ENCODE measurements at places on chromosomes 7 and 10.

GRCh38 chr7:64887756-64888508 lies 15.1 kb upstream of the ZNF273 start:
- no peak for DNase-seq

- DNase-seq = no peak
Observed at GRCh38 chr7:121451367-121452094, 55.4 kb upstream of the FAM3C start.

- no peak for DNase-seq
Observed at GRCh38 chr10:51585742-51586141, 113.7 kb downstream of the CSTF2T start.

GRCh38 chr10:106559442-106559841 lies 605.1 kb downstream of the SORCS1 start:
- no peak for DNase-seq

DNA sequence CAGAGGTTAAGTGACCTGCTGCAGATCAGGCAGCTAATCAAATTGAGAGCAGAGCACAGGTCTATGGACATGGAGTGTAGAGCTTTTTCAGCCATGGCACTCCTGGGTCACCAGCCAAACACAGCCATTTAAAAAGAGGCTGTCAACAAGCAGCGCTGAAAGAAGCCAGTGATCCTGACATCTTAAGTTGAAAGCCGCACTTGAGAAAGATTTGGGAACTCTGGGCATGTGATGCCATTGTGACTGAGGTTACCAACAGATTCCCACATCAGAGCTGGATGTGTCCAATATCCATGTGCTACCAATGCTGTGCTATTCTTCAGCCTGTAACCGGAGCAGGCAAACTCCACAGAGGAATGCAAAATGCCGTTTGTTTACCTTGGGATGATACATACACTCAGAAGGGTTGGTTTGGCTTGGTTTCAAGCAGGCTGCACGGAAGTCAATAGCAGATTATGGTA lies 56.2 kb upstream of the ABLIM1 start:
- no peak for DNase-seq

GRCh38 chr10:116915340-116915739 lies 66.0 kb downstream of the ENO4 start:
- no peak for DNase-seq

DNA sequence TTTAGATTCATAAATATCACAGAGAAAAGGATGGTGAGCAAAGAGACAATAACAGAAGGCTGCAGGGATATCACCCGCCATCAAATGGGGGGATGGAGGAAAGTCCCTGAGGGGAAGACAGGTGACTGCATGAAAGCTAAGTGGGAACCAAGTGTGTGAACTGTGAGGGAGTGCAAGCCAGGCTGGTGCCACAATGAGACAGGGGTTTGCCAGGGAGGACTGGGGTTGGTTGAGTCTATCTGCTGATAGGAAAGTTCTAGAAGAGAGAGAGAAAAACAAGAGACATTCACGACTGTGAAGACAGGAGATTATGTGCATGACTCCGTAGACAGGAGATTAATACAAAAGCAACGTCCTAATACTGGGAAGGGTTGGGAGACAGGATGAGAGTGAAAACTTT lies 376.4 kb downstream of the PARD3 start:
- no peak for DNase-seq

DNA sequence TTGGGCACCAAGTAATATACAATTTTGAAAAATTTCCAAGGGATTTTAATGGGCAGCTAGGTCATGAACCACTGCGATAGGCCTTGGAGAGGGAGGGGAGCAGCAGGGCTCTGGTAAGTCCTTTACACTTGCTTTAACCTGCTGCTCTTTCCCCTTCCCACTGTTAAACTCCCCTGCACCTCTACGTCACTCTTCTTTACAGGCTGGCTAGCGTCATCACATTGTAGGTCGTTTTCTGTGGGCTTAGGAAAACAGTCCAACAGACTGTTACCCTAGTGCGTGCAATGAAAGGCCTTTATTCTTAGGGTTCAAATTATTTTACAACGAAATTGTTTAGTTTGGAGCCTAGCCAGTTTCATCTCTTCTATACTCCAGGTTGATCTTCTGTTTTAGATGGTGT lies 235.7 kb downstream of the AUTS2 start:
- no peak for DNase-seq

DNA sequence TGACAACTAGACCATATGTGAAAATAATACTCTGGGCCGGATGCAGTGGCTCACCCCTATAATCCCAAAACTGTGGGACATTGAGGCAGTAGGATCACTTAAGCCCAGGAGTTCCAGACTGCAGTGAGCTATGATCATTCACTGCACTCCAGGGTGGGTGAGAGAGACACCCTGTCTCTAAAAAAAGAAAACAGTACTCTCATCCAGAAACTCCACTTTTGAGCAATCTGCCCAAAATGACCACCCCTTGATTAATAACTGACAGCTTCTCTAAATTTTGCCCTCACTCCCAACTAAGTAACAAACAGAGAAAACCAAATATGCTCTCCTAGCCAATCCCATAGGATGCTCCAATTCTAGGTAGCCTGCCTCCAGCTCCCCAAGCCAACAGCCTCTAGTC lies 62.5 kb upstream of the AKR1E2 start:
- DNase-seq = no peak

- DNase-seq = no peak
Observed at GRCh38 chr7:20064974-20065862, 152.0 kb downstream of the MACC1 start.

GRCh38 chr7:71682841-71683781 lies 551.2 kb downstream of the GALNT17 start:
- DNase-seq = no peak

GRCh38 chr7:74119831-74120230 lies 36.2 kb downstream of the LIMK1 start:
- no peak for DNase-seq

DNA sequence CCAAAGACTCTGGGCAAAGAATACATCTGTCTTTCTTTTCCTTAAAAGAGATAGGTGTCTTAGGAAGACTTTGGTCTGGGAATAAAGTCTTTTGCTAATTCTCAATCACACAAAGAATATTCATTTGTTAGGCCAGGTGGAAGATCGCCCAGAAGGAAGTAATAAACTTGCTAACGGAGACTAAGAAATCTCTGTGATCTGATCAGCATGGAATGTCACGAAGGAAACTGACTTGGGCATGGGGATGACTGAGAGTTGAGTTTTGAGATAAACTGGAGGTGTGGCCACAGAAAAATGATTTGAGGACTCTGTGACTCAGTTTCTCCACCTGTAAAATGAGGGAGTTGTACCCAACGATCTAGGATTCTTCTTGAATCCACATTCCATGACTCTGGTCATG lies 161.1 kb upstream of the SVIL start:
- DNase-seq = no peak

- DNase-seq = no peak
Observed at GRCh38 chr7:135459951-135460567, 49.8 kb downstream of the CNOT4 start.

DNA sequence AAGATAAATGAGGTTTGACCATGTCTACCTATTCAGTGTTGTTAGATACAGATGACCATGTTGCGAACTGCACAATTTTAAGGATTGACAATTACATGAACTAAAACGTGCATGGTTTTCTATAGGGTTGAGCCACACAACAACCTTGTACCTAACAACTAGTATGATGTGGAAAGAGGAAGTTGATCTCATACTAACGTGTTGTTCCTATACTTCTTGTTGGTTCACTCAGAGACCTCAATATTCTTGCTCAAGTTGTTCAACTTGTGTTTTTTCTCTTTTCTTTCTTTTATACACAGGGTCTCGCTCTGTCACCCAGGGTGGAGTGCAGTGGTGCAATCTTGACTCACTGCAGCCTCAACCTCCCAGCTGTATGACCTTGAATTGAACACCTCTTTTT lies 6.1 kb upstream of the KEL start:
- no peak for DNase-seq

DNA sequence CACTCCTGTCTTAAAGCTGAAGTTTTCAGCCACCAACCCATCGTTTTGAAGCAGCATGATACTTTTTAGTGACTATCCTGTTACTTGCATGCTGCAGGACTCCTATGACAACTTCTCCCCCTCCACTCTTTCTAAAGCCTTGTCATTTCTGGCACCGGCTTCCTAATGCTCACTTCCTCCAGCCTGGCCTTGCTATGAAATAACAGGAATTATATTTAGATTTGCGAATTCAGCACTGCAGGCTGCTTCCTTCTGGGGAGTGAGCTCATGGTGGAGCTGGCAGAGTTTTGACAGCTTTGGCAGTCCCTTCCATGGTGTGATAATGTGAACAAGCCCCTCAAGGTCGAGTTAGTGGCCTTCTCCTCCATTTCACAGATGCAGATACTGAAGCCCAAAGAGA lies 13.4 kb downstream of the BLNK start:
- no peak for DNase-seq

- no peak for DNase-seq
Observed at GRCh38 chr7:26959290-26959689, 94.9 kb upstream of the SKAP2 start.

- DNase-seq = no peak
Observed at GRCh38 chr7:27723085-27723484, 16.9 kb upstream of the TAX1BP1 start.

- DNase-seq = no peak
Observed at GRCh38 chr7:141238596-141239243, 164.9 kb downstream of the TMEM178B start.

DNA sequence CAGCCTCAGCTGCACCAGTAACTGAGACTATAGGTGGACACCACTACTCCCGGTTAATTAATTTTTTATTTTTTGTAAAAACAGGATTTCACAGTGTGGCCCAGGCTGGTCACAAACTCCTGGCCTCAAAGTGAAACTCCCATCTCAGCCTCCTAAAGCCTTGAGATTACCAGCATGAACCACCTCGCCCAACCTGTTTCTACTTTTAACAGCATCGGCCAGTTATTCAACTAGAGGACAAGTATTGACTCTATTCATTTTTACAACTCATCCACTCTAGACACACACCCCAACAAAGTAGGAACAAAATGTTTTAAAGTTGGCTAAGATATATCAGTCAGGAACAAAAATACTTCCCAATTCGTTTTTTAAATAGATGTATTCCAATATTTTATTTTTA lies 334.8 kb downstream of the PARD3 start:
- DNase-seq = no peak

DNA sequence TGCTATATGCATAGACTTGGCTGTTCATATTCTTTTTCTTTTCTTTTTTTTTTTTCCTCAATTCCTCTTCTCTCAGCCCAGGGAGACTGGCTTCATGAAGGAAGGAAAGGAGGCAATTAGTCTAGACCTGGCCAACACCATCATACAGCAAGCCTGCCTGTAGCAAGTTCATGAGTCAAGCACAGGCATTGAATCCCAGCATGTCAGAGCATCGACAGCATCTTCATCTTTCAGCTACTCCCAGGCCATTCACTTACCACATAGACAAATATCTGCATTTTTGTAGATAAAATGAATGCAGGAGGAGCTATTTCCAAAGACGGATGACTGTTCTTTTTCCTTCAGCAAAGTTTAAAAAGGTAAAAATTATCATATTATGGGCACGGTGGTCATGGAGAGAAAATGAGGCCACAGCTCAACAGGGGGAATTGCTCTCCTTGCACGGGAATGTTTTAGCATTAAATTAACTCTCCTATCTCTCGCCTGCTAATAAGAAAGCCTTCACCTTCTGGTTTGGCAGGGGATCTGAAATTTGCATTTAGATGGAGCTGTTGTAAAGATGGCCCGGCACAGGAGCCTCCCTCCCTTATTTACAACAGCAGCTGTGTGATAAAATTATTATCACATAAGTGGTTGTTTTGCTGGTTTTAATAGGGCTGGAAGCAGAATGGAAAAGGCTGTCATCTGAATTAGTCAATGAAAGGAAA lies 626.5 kb upstream of the AUTS2 start:
- DNase-seq = no peak

GRCh38 chr7:157678501-157678900 lies 341.7 kb downstream of the DNAJB6 start:
- DNase-seq = no peak

DNA sequence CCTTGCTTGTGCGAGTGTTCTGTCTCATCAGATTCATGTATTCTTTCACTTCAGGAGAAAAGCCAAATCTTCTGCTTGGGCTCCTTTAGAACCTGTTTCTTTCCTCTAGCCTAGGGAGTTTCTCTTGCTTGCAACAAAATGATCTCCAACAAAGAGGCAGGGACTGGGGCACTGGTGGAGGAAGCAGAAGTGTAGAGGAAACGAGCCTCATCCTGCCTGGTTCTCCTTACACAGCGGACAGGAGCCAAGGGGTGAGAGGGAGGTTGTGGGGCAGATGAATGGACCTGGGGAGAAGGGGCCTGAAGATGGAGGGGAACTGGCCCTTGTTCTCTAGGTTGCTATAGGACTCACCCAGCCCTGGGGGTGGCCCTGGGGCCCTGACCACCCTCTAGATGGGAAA lies 141.1 kb downstream of the PKD1L1 start:
- no peak for DNase-seq

DNA sequence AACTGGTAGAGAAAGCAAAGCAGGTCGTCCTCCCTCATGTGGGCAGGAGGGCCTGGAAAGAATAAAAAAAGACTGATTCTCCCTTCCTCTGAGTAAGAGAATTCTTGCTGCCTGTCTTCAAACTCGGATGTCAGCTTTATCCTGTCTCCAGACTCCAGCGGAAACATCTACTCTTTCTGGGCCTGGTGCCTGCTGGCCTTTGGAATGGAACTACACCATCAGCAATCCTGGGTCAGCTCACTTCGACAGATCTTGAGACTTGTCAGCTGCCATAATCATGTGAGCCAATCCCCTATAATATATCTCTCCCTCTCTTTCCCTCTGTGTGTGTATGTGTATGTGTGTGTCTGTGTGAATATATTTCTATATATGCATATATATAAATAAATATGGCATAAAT lies 411.0 kb upstream of the DPP6 start:
- DNase-seq = no peak

GRCh38 chr10:110610308-110610774 lies 33.8 kb upstream of the RBM20 start:
- DNase-seq = no peak

GRCh38 chr7:76193883-76194282 lies 7.8 kb upstream of the SRRM3 start:
- DNase-seq = no peak

- no peak for DNase-seq
Observed at GRCh38 chr10:96044736-96045135, 1.4 kb downstream of the CCNJ start.

GRCh38 chr10:51894771-51895578 lies 195.6 kb upstream of the CSTF2T start:
- no peak for DNase-seq

DNA sequence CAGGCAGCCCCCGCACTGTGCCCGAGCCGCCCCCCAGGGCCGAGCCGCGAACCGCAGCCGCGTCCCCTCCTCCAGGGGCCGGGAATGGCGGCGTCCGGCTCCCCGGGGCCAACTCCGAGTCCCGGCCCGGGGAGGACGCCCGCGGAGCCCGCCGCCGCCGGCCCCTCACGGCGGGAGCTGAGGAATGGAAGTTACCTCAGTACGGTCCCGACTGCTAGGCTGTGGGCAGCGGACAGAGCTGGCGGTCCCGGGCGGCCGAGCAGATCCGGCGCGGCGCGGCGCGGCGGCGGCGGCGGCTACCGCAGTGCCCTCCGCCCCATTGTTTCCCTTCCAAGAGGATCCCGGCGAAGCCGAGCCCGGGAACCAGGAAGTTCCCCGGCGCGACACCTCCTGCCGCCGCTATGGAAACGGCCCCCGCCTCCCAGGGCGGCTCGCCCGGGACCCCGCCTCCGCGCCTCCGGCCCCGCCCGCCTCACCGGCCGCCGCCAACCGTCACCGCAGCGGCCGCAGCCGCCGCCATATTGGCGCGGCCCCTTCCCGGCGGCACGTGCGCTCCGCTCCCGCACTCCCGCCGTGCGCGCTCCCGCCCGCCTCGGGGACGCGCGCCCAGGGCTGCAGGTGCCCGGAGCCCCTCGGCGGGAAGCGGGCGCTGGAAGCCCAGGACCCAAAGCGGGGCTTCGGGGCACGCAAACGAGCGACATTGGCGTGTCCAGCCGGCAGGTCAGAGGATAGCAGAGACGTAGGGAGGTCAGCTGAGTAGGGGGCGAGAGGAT lies at the start of gene USP6NL:
Gene USP6NL, minus strand, starts transcription at position 403 of the 773 bp plus-strand sequence. CDS start 14,016 bp downstream, outside the sequence.
- DNase-seq = peak; percentile 31
